Type B pancreatic cell (in vitro differentiated cells): ENCODE measurements at places on chromosomes 13 and 19. TPM values are rescaled to one million over a fixed set of nuclear protein-coding genes. Genes with fewer than 3 reads are reported as not detected.

DNA sequence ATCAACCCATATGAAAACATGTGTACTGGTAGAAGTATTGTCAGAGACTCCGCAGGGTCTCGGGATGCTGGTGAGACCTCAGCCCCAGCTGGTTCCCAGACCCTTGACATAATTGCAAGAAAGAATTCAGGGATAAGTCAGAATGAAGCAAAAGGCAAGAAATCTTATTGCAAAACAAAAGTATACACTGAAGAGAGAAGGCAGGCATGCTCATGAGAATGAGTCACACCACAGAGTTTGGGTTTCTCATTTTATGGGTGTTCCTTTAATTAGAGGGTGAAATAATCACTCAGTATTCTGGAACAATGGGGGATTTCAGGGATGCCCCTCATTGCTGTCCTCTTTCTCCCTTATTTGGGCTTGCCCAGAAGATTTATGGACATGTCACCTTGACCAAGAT is 1423.8 kb upstream of the MIR17HG start:
- H3K4me3 ChIP-seq: no peak overlapping the region
- no peaks in the 10 kb centered on the region for H3K27me3 ChIP-seq
- no peak overlapping the region for H3K27ac ChIP-seq
- H3K36me3 ChIP-seq: no peaks in the 10 kb centered on the region

- no peak for DNase-seq
- H3K36me3 ChIP-seq: no peaks in the 10 kb centered on the region
- no peak overlapping the region for H3K27ac ChIP-seq
- no peaks in the 10 kb centered on the region for H3K27me3 ChIP-seq
- no peaks in the 10 kb centered on the region for H3K4me1 ChIP-seq
Measured at GRCh38 chr19:1109032-1109551, 5.3 kb downstream of the GPX4 start.

- DNase-seq: no peak
- peaks cover 55% of the 10 kb centered on the region for H3K27me3 ChIP-seq
- no peak overlapping the region for H3K27ac ChIP-seq
- peaks cover 7% of the 10 kb centered on the region for H3K4me1 ChIP-seq
- H3K4me3 ChIP-seq: no peak overlapping the region
Measured at GRCh38 chr13:83876546-83876945, 5.7 kb downstream of the SLITRK1 start.

DNA sequence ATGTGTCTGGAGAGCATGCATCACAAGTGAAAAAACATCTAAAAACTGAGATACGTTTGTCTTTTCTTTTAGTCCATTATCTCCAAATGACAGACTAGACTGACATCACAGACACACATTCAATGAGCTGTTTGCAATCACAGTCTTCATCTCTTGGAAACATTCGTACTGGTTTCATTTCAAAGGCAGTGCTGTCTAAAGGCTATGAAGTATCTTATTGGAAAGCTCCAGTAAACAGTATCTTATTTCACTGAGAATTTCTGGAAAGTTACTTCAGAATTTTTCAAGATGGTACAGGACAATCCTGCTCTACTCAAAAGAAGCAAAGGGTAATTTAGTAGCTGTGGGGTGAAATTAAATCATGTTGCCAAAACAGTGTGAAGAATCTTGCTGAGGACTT is 53.5 kb upstream of the TNFRSF19 start:
- no peaks in the 10 kb centered on the region for H3K27me3 ChIP-seq
- no peaks in the 10 kb centered on the region for H3K36me3 ChIP-seq
- no peak for DNase-seq
- peaks cover 40% of the 10 kb centered on the region for H3K4me1 ChIP-seq
- H3K27ac ChIP-seq: no peak overlapping the region

DNA sequence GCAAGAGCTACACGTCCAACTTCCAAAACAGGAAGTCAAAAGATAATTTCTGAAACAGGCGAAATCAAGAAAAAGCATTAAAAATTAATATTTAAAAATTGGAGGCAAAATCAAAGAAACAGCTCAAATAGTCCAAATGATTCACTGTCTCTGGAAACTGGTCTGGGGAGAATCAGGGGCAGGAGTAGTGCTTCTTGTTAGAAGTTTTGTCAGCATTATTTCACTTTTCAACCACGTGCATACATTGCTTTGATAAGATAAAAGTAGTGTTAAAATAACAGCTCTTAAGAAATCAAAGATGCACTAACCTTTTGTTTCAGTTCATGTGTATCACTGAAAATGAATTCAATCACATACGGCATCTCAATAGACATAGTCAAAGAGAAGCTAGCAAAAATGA is 53.8 kb downstream of the PARP4 start:
- H3K27ac ChIP-seq: no peak overlapping the region
- H3K4me3 ChIP-seq: no peak overlapping the region
- H3K36me3 ChIP-seq: peaks cover 15% of the 10 kb centered on the region
- H3K27me3 ChIP-seq: no peaks in the 10 kb centered on the region

DNA sequence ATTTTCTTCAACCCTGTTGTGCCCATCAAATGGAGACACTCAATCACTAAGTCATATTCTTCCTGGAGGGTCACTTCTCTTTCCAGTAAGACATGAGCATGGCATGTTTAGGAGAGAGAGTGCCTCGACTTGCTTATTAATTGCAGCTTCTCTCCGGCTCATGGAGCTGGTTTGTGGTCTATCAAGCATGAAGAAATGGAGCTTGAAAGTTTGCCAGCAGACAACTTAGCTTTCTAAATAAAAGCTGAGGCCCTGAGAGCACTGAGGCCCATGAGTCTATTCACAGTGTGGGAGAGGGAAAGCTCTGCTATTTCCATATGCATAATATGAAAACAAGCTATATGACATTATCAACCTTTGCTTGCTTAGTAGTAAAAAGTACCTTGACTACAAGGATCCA is 378.5 kb downstream of the FGF9 start:
- no peaks in the 10 kb centered on the region for H3K27me3 ChIP-seq
- H3K27ac ChIP-seq: no peak overlapping the region
- no peak overlapping the region for H3K4me3 ChIP-seq
- no peak for DNase-seq
- H3K4me1 ChIP-seq: no peaks in the 10 kb centered on the region

- no peak for DNase-seq
- no peaks in the 10 kb centered on the region for H3K27me3 ChIP-seq
- H3K4me3 ChIP-seq: no peak overlapping the region
- H3K4me1 ChIP-seq: peaks cover 4% of the 10 kb centered on the region
- no peak overlapping the region for H3K27ac ChIP-seq
Measured at GRCh38 chr13:46296115-46296822, 84.5 kb downstream of the LRRC63 start.

DNA sequence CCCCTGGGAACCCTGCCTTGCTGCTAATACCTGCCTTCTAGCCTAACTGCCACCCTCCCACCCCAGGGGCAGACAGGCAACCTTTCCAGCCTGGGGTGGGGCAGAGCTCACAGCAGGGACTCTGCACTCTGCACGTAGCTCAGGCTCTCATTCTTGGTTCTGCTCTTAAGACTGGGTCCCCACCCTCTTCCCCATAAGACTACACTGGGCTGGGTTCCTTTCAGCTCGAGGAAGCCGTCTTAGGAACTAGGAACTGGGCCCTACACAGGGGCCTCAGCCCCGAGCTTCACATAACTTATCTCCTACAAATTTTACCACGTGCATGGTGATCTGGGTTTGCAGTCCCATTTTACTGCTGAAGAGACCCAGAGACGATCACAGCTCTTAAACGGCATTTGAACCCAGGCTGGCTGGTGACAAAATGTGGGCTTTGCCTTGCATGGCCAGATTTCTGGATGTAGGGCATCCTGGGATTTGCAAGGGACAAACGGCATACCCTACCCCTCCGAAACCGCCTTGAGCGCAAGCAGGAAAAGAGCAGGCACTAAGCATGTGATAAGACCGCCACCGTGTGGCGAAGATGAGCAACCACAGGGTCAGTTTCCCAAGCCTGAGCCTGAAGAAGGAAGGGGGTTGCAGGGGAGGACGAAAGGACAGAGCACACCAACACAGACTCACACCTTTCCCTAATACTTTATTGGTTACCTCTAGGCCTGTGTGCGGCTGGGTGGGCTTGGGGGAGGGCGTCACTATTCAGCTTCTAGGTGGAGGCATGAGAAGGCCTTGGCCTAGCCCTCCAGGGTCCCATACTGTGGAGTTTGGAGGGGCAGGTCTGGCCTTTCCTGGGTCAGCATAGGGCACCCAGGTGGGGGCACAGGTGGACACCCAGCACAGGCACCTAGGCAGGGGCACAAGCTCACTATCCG is 5.1 kb downstream of the JUNB start:
- H3K27me3 ChIP-seq: no peaks in the 10 kb centered on the region
- peak overlapping the region; percentile 92 for H3K27ac ChIP-seq
- peak overlapping the region; percentile 81 for H3K4me3 ChIP-seq
- peaks cover 5% of the 10 kb centered on the region for H3K36me3 ChIP-seq
- peak; percentile 82 for DNase-seq
- H3K4me1 ChIP-seq: peaks cover 23% of the 10 kb centered on the region

DNA sequence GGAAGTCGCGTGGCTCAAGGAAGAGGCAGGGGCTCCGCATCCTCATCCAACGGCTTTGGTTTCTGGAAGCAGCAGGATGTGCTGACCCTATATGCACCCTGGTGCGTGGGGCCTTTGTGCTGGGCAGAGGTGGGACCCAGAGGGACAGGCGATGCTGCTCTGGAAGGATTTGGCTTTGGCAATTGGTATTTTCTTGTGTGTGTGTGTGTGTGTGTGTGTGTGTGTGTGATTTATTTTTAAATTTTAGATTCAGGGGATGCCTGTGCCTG is 321.9 kb upstream of the ZNF507 start:
- no peak overlapping the region for H3K4me3 ChIP-seq
- H3K36me3 ChIP-seq: no peaks in the 10 kb centered on the region
- no peak for DNase-seq
- H3K27me3 ChIP-seq: peaks cover 43% of the 10 kb centered on the region
- H3K27ac ChIP-seq: peak overlapping the region; percentile 9
- H3K4me1 ChIP-seq: peaks cover 10% of the 10 kb centered on the region

DNA sequence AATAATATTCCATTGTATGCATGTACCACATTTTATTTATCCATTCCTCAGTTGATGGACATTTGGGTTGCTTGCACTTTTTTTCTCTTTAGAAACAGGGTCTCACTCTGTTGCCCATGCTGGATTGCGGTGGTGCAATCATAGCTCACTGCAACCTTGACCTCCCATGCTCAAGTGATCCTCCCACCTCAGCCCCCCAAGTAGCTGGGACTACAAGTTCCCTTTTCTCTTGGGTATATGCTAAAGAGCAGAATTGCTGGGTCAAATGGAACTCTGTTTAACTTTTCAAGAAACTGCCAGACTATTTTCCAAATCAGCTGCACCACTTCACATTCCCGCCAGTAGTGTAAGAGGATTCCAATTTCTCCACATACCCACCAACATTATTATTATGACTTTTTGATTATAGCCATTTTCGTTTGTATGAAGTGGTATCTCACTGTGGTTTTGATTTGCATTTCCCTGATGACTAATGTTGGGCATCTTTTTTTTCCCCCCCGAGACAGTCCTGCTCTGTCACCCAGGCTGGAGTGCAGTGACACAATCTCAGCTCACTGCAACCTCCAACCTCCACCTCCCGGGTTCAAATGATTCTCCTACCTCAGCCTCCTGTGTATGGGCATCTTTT is 7.6 kb upstream of the IPO5 start:
- no peak overlapping the region for H3K4me3 ChIP-seq
- H3K4me1 ChIP-seq: peaks cover 5% of the 10 kb centered on the region
- peaks cover 4% of the 10 kb centered on the region for H3K36me3 ChIP-seq

The APOE gene
- 168 and 209 TPM in 2 replicates for total RNA-seq

The PCDH20 gene
- 7.2 and 13.4 TPM in 2 replicates for total RNA-seq
